NCI-H510A (cell line): ENCODE measurements at places on chromosomes 16 and 17.

GRCh38 chr16:87733190-87733589 lies 32.6 kb downstream of the KLHDC4 start:
- peak; percentile 33 for DNase-seq

DNA sequence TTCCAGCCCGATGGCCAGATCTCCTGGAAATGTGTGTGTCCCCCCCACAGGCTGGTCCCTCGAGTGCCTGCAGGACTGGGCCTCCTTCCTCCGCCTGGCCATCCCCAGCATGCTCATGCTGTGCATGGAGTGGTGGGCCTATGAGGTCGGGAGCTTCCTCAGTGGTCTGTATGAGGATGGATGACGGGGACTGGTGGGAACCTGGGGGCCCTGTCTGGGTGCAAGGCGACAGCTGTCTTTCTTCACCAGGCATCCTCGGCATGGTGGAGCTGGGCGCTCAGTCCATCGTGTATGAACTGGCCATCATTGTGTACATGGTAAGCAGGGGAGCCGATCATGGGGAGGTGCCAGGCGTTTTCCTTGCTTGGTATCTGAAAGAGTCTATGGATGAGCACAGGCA lies 22.1 kb downstream of the SLC47A1 start:
- no peak for DNase-seq

DNA sequence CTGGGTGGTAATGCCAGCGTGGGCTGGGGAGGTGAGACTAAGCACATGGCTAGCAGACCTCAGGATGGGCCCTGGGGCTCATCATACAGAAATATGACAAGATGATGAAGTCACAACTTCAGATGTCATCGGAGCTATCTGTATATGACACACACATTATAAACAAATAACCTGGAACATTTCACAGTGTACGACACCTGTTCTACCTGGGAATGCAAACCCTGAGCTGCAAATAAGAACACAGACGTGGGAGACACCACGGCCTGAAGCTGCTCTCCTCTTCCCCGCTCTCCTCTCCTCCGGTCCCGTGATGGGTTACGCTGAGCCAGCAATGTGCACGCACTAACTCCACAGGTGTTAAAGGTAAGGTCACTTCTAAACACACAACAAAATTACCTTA lies 4.9 kb downstream of the PLD6 start:
- DNase-seq, result no peak

DNA sequence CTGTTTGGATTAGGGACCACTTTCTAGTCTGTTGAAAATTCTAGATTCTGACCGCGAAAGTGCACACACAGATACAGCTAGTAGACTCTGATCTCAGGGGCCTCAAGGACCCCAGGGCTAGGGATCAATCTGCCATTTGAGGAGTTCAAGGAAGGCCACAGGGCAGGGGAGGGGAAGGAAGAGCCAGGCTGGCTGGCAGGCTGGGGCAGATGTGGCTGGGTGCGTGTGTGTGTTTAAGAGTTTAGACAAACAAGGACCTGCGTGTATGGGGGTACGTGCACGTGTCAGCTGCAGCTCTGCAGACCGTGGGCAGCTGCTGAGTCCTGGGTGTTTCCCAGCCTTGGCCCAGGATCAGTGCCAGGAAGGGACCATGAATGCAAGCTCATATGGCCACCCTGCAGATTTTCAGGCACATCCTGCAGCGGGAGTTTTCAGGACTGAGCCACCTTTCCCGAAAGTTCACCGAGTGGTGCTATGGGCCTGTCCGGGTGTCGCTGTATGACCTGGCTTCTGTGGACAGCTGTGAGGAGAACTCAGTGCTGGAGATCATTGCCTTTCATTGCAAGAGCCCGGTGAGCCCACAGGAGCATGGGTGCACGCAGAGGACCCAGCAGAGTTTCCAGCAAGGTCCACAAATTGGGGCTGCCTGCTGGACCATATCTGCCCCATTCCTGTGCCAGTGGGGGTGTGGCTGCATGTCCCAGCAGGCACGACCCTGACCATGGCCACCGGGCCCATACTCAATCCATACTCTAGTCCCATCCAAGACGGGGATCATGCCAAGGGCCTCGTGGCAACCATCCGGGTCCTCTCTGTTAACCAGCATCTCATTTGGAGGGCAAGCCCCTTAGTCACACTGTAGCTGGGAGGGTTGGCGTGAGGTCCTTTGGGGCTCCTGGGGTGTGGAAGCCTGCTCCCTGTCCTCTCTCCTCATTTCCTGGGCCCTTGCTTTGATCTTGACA lies 10.6 kb downstream of the TRPV2 start:
- DNase-seq, result peak; percentile 30

DNA sequence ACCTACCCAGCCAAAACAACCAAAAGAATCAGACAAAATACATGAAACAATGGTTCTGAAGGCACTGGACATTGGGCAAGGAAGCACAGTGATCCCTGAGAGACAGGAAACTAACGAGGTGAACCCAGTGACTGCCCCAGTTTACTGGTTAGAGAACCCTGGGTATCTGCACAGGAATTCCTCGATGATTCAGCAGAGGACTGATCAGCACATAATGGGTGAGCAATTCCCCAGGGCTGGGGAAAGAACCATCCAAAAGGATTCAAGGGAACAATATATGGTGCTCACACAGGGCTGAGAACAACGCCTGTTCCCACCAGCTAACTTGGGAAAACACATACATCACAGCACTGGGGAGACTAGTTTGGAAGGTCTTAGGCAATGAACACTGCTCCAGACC lies 167.2 kb downstream of the PARN start:
- DNase-seq, result no peak

GRCh38 chr16:23351360-23351759 lies 49.3 kb downstream of the SCNN1B start:
- DNase-seq, result no peak

GRCh38 chr17:15039366-15039765 lies 225.8 kb downstream of the PMP22 start:
- no peak for DNase-seq
